Memory B cell (primary cell): ENCODE measurements at places on chromosomes 5 and 9.

DNA sequence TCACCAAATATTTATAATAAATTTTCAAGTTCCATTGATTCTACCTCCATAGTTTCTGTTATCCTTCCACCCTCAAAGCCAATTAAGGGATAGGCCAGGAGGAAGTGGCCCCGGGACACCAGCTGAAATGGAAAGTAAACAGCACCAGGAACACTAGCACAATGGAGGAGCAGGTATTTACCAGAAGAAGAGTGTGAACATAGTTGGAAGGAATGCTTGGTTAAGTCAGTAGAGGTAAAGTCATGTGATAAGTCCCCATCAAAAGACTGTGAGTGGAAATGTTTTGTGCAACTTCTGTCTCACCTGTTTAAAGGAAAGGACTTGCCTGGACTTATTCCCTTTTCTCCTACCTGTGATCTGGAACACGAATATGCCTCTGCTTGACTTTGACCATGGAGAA, 146.7 kb upstream of the RAI14 start:
- DNase-seq, result no peak

- DNase-seq, result no peak
Measured at GRCh38 chr5:66742083-66742895, 146.1 kb downstream of the MAST4 start.

- no peak for DNase-seq
Measured at GRCh38 chr5:172768098-172768572, 2.9 kb downstream of the DUSP1 start.

GRCh38 chr5:23507278-23507685, at the start of gene PRDM9:
TSS of gene PRDM9 (plus strand) at chr5:23507609. CDS start at chr5:23509034, 1,425 bp downstream.
- no peak for DNase-seq

GRCh38 chr9:136056546-136057235, 38.4 kb downstream of the NACC2 start:
- no peak for DNase-seq

- no peak for DNase-seq
Measured at GRCh38 chr5:40206030-40206429, 473.7 kb upstream of the PTGER4 start.

GRCh38 chr5:106874974-106875373, 795.8 kb downstream of the EFNA5 start:
- DNase-seq, result no peak

DNA sequence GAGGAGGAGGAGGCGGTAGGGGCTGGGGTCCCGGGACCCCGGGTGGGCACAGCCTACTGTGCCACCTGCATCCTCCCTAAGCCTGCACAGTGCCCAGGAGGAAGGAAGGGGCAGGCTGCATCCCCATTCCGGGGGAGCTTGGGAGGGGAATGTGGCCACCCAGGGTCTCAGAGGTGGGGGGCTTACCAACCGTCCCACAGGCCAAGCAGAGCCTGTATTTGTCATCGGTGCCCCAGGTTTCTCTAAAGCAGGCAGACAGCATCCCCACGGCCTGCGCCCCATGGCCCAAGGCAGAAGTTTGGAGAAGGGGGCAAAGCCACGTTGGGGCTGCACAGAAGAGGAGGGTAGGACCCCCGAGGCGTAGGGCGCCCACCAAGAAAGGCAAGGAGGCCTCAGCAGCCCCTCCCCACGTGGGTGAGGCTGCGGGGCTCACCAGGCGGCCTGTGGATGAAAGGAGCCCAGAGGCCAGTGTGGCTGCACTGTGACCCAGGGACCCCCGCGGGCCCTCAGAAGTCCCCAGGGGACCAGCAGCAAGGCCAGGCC, 507 bp upstream of the GPSM1 start:
- DNase-seq, result no peak

DNA sequence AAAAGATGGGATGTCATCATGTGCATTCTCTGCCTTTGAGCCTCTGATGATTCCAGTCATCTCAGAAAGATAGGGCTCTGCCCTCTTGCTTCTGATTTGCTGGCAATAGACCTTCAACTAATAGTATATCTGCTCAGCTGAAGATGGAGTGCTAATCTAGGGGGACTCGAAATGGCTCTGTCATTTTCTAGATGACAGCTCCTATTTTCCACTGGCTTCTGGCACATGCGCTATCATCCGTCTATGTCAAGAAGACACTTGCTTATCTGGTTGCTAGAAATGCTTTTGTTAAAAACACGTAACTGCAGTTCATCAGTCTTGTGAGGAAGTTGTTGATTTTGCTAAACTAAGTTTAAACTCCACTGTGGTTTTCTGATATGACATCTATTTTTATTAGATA, 265.5 kb upstream of the ZNF608 start:
- DNase-seq, result no peak

- no peak for DNase-seq
Measured at GRCh38 chr9:92196909-92197308, 81.7 kb upstream of the SPTLC1 start.

- no peak for DNase-seq
Measured at GRCh38 chr5:80986382-80986781, 26.2 kb downstream of the RASGRF2 start.

GRCh38 chr5:44402084-44402483, 12.9 kb upstream of the FGF10 start:
- no peak for DNase-seq

GRCh38 chr9:134477927-134478326, 151.7 kb downstream of the RXRA start:
- DNase-seq, result no peak

GRCh38 chr9:88773627-88774244, 217.5 kb upstream of the S1PR3 start:
- no peak for DNase-seq

DNA sequence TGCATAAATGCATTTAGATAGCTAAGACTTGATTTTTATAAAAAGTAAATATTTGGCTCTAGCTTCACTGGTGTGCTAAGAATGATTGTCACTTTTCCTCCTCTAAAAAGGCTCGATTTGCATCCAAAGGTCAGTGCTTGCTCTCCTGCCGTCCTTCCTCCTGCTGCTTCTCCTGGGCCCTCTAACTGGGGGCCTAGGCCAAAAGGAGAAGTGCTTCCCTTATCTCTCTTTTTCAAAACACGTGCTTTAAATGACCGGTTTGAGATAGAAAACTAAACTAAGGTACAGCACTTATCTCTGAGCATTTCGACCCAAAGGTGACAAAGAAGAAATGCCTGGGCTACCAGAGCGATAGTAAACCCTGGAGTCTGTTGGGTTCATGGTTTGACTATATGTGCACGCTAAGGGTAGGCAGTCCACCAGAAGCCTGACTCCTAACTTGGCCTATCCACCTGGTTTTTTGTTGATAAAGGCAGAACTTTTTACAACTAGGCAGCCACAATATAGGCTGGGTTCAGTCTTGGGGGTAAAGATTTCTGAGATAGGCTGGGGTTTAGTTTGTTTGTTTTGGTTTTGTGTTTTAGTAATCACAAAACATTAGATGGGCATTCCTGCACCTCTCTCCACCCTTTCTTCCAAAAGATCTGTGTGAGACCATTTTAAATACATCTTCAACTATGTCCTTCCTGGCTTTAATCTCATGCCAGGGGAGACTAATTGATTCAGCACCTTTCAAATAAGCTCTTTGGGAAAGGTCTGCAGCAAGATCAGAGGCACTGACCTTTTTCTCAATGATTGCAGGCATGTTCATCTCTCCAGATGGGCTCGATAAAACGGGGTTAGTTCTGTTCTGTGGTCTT, 3.8 kb downstream of the NR2F1-AS1 start:
- no peak for DNase-seq

- DNase-seq, result no peak
Measured at GRCh38 chr5:60540856-60541805, 158.8 kb downstream of the DEPDC1B start.

- no peak for DNase-seq
Measured at GRCh38 chr9:95609426-95609825, 92.7 kb upstream of the PTCH1 start.

GRCh38 chr9:126773004-126773607, 31.7 kb upstream of the ZBTB43 start:
- no peak for DNase-seq

- DNase-seq, result no peak
Measured at GRCh38 chr9:36906492-36906891, 127.6 kb downstream of the PAX5 start.

DNA sequence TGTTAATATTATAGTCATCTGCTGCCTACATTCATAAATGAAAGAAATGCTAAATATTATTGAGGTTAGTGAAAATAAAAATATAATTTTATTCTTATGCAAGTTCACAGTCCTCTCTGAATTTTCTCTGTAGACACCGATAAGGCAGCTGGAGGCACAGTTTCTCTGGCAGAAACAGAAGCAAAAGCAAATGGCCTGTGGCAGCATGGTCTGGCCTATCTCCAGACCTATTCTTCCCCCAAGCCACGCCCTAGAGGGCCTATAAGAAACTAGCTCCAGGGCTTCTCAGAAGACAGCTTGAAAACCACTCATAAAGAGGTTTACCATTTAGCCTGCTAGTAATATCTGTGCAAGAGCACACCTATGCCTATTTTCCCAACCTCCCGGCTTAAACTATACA, 28.4 kb downstream of the MRPS27 start:
- no peak for DNase-seq

DNA sequence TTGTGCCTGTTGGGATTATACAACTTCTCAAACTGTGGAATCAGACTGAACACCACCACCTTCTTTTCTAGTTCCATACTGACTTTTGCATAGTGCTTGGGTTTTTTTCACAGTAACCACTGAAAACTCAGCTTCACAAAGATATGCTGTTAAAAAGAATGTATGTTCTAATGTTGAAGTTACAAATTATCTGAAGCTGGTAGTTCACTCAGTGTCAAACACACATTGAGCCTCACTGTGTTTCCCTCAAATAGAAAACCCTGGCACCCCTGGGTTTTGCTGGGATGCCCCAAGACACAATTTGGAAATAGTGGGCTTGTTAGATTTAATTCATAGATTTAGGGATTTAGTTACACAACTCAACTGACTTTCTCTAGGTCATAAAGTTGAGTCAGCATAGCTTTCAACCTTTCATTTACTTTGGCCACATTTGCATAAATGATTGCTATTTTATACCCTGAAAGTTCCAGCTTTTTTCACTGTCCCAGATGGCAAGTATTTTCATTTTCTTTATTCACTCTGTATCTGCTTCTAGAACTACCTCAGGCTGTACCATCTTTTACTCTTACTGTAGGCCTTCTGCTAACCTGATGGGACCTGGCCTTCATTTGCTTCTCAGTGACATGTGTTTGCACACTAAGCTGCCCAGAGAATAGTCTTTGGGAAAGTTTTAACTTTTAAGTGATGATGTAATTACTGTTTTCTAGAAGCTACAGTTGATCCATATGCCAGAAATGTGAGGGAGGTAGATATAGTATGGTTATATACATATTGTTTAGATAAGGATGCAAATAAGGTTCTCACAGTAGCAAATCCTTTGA, 115.1 kb downstream of the CDC42SE2 start:
- DNase-seq, result no peak

- DNase-seq, result no peak
Measured at GRCh38 chr5:113235884-113236283, 198.9 kb downstream of the TSSK1B start.

- DNase-seq, result no peak
Measured at GRCh38 chr5:157603333-157604190, 28.0 kb upstream of the ADAM19 start.

GRCh38 chr5:94245608-94246007, 372.8 kb downstream of the KIAA0825 start:
- DNase-seq, result no peak

GRCh38 chr9:126915846-126916543, 1.4 kb downstream of the RALGPS1 start:
- no peak for DNase-seq

- DNase-seq, result peak; percentile 25
Measured at GRCh38 chr9:34457266-34458012, 931 bp downstream of the FAM219A start.

DNA sequence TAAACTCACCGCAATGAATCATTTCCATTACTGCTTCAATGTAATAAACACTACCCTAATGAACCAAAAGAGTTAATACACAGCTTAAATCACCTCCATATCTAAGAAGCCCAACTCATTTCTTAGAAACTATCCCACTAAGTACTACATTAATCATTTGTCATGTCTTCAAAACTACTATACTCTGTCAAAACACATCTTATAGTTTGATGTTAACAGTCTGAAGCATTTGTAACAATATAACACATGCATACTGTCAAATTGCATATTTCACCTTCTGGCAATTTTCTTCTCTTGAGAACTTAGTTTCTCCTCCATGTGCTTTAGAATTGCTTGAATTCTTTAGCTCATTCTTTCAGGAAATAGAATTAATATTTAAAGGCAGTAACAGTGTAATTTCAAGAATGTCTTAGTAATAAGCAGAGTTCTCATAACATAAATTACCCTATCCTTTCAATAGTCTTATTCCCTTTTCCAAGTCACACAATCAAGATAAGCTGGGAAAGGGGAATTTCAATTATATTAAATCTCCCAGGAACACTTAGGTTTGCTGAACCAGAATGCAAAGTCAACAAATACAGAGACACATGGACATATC, 199.7 kb downstream of the ATPSCKMT start:
- DNase-seq, result no peak

DNA sequence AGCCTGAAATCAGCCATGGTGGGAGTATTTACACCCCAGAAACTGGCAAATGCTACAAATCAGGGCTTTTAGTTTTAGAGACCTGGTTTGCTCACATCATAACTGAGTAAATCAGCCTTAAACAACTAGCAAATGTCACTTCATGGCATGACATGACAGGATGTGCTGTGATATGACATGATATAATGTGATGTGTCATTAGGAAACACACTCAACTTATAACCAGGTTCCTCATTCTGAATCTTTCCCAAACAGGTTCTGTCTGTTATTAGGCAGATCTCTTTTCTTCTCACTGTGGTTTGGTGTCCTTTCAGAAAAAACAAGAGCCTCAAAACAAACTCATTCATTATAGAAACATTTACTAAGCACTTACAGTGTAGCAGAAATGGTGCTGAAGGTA, 90.5 kb downstream of the ADAMTS12 start:
- no peak for DNase-seq

- no peak for DNase-seq
Measured at GRCh38 chr9:121566481-121567465, 67.1 kb upstream of the GGTA1 start.

DNA sequence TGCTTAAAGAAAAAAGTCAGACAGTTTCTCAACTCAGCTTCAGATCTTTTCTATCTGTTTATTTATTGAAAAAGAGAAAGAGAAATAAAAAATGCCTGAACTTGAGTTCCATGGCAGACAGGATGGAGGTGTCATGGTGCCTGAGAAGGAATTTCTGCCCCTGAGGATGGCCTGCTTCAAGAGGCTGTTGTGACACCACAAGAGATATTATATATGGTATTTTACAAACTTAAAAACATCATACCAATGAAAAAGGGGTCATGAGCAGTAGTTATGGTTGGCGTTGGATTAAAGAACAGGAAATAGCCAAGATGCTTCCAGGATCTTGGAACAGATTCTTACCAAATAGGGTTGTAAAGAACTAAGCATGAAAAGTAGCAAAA, 344.6 kb downstream of the GLIS3 start:
- DNase-seq, result no peak

- no peak for DNase-seq
Measured at GRCh38 chr9:69223605-69224004, 49.5 kb downstream of the TJP2 start.
